Activated gamma-delta T cell treated with Interleukin-2 at 50 U/mL for 16 hours (primary cell): ENCODE measurements at places on chromosomes 12 and 14.

DNA sequence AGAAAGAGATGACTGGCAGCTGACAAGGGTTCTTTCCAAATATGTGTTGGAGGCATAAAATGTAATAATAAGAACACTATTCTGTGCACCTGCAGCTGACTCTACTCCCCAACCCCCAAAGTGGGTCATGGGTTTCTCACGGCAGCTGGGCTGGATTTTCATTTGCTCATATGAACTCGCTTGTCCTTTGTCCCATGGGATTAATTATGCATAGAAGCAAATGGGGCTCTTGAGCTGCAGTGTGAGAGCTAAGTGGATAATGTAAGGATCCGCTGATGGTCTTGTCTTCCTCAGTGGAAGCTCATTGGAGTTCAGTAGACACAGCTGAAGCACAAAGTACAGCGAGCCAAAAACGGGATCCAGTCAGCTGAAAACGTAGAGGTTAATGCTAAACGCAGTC is 46.3 kb downstream of the TTC8 start:
- DNase-seq, result no peak

GRCh38 chr14:23055621-23056144 is 1.6 kb downstream of the CDH24 start:
- no peak for DNase-seq

DNA sequence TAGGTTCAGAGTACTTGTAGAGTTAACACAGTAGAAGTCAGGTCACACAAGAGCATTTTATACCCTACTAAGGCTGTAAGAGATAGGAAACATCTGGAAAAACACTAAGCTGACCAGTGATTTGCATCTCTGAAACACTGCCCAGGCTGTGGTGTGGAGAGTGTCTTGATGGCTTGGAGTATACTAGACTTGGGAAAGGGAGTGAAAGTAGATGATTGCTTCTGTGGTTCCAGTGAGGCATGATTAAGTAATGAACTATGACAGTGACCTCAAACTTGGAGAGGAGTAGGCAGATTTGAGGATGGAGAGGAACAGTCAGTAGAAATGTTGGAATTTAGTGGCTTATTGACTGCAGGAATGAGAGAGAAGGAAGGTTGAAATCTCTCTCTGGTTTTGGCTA is 201.2 kb downstream of the FLRT2 start:
- DNase-seq, result no peak

DNA sequence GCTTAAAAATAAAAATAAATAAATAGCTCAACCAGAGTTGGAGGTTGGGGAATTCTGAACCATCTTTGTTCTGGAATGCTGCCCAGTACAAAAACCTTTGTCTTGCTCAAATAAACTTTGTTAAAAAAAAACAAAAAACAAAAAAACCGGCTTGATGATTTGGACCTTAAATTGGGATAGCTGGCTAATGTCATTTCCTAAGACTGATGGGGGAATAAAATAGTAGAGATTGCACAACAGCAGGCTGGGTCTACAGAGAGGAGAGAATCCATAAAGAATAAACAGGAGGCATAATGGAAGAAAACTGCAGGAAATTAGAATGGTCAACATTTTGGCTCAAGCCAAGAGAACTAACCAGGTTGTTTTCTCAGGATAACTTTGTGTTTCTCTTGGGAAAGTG is 370.9 kb downstream of the AEBP2 start:
- DNase-seq, result no peak

- DNase-seq, result peak; percentile 48
Measured at GRCh38 chr14:60721326-60722106, 2.6 kb downstream of the SIX4 start.

GRCh38 chr12:112546996-112547395 is 128.2 kb downstream of the PTPN11 start:
- DNase-seq, result no peak

GRCh38 chr14:94989946-94990345 is 167.4 kb downstream of the DICER1 start:
- no peak for DNase-seq

GRCh38 chr12:109369831-109370230 is 22.1 kb downstream of the MYO1H start:
- no peak for DNase-seq

GRCh38 chr12:45615268-45615667 is 114.2 kb upstream of the ARID2 start:
- DNase-seq, result no peak

- no peak for DNase-seq
Measured at GRCh38 chr14:91647856-91648255, 84.0 kb downstream of the CATSPERB start.

DNA sequence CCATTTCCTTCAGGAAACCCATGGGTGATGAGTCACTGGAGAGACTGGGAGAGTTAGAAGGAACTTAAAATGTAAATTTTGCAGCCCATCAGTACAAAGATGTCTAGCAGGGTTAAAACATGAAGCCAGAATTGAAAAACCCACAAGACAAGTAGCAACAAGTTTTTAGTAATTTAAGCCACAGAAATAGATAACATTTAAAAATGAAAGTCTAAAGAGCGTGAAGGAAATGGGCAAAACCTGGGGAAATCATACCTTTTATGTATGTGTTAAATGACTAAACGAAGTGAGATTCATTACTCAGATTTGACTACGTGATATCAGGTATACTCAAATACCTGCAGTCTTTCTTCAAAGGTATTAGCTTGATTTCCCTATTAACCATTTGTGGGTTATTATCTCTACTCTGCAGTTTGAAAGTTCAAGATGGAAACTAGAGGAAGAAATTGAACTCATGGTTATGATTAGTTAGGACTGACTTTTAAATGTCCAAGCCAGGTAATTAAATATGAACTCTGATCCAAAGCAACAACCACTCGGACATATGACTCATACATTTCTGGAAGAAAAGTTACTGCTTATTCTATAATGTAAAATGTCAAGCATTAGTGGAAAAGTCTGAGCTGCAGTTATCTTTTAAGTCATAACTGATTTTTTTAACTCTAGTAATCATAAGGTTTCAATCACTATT is 84.1 kb downstream of the ITPR2 start:
- DNase-seq, result no peak

- DNase-seq, result no peak
Measured at GRCh38 chr12:58640314-58640713, 280.0 kb downstream of the LRIG3 start.

GRCh38 chr12:124906606-124907261 is 7.7 kb downstream of the UBC start:
- peak; percentile 92 for DNase-seq

- no peak for DNase-seq
Measured at GRCh38 chr12:95115641-95116040, 42.2 kb upstream of the NR2C1 start.

DNA sequence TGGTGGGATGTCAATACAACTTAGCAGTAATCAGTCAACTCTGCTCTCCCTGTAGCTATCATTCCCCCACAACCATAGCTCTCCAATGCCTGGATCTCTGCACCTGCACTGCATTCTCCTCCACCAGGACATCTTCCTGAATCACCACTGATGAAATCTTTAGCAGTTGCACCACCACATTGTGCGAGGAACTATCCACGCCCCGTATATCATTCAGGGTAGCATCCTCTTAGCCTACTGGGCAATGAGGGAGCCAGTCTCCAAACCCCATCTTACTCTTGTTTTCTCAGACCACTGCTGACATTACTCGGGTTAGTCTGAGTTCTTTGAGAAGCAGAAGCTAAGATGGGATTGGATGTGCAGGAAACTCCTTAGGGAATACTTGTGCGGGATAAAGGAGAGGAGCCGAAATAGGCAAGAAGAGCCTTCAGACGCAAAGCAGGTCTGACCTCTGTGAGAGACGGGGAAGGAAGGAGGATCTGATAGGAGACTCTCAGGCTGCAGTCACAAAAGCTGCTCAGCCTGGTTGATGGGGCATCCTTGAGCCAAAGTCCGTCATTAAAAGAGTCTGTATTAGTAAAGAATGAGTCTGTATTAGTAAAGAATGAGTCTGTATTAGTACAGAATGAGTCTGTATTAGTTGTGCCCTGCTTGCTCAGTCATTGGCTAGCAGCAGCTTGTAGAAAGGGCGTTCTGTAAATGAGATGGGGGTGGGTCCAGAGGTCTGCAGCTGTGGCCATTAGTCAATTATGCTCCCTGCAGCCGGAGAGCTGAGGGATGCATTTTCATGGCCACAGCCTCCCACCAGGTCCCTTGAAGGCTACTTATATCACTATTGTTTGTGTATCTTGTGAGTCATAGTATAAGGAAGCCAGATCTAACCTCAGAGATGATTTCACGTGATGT is 49.6 kb upstream of the RASSF3 start:
- DNase-seq, result no peak

GRCh38 chr12:101038289-101038871 is 171.7 kb downstream of the SLC5A8 start:
- no peak for DNase-seq

DNA sequence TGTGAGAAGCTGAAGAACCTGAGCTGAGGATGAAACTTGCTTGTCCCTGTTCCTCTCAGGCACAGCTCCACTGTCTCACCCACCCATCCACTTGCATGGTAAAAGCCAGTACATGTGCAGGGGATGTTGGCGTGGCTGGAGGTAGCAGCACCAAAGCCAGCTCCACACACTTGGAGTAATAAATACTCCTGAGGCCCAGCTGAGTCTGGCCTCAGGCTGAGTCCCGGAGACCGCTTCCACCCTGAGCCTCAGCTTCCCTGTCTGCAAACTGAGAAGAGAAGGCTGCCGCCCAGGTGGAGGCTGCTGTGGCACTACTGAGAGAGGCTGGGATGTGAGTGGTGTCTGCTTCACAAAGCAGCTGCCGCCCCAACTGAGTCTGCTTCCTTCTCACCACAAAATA is 19.2 kb downstream of the CHGA start:
- no peak for DNase-seq

GRCh38 chr14:90354551-90355298 is 23.0 kb upstream of the NRDE2 start:
- DNase-seq, result no peak

DNA sequence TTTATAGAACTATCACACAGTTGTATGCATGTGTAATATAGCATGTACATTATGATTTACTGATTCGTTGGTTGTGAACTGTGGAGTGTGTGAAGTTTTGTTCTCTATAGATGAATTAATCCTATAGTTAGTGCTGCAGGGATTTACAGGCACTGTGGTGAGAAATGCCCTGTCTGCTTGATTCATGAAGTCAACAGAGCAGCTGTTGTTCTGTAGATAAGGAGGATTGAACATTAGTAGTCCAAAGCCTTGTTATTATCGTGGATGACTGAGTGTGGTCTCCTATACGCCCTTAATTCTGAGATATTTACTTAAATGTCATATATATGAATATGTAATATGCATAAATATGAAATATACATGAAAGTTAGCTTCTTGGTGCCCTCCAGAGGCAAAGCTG is 98.3 kb downstream of the DNAH10 start:
- no peak for DNase-seq

- DNase-seq, result no peak
Measured at GRCh38 chr12:118743896-118744700, 237.2 kb upstream of the SRRM4 start.

DNA sequence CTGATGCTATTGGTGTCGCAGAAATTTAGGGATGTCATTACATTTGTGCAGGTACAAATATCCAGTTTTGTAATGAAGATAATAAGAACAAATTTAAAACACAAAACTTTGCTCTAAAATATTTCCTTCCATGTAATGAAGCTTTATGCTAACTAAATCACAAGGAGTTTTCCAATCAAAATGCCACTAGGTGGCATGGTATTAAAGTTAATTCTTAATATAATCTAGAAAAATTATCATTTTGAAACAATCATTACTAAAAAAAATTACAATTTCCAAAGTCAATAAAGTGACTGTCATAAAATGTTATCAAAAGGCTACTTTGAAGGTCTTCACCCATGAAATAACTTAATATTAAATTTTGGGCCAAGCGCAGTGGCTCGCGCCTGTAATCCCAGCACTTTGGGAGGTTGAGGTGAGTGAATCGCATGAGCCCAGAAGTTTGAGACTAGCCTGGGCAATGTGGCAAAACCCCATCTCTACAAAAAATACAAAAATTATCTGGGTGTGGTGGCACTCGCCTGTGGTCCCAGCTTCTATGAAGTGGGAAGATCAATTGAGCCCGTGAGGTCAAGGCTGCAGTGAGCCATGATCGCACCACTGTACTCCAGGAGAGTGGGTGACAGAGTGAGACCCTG is 77.4 kb downstream of the KIF21A start:
- no peak for DNase-seq

GRCh38 chr12:91778938-91779400 is 366.7 kb downstream of the BTG1 start:
- peak; percentile 25 for DNase-seq

DNA sequence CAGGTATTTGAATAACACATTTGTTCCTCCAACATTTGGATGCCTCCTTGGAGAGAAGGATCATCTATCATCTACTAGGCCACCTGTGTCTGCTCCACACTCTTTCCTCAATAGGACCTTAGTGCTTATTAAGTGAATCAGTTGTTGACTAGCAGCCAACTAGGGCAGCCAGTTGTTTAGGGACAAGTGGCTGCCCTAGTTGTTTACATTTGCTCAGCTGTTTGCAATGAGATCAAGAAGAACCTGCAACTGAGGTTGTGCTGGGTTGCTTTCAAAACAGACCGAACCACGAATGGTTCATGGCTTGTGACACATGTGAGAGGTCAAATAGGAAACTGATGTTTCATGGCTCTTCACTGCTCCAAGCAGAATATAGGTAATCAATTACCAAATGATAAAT is 53.8 kb downstream of the TMCC3 start:
- no peak for DNase-seq

DNA sequence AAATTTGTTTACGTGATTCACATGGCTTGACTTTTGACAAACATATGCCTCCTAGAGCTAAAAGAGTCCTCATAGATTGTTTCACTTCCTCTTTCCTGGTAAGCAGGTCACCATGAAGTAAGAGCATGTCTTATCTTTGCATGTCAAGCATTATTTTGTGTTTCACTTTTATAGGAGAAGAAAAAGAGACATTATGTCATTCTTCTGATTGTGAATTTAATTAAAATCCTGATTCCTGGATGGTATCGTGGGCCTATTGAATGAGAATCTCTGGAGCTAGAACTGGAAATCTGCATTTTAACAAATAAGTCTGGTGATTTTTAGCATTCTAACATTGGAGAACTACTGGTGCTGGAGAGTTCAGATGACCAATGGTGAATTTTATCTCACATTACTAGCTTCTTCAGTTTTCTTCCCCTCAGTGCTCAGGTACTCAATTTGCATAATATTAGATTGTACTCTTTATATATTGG is 218.6 kb upstream of the ATP2B1 start:
- DNase-seq, result no peak
